ENCODE measurements at places on chromosomes 2 and 18.

GRCh38 chr2:222572264-222572721 lies 83.6 kb downstream of the FARSB start:
- no peak for DNase-seq

- no peak for DNase-seq
These were observed 487.2 kb downstream of the DCDC2C start for GRCh38 chr2:4190548-4190947.

- no peak for DNase-seq
These were observed 1629.0 kb upstream of the PIK3C3 start for GRCh38 chr18:40325988-40326387.

GRCh38 chr2:55431982-55432627 lies 12.4 kb upstream of the CCDC88A start:
- no peak for DNase-seq

GRCh38 chr2:96082211-96083063 lies 33.9 kb downstream of the ADRA2B start:
- no peak for DNase-seq

- DNase-seq, result no peak
These were observed 43.0 kb upstream of the EHBP1 start for GRCh38 chr2:62662554-62662953.

DNA sequence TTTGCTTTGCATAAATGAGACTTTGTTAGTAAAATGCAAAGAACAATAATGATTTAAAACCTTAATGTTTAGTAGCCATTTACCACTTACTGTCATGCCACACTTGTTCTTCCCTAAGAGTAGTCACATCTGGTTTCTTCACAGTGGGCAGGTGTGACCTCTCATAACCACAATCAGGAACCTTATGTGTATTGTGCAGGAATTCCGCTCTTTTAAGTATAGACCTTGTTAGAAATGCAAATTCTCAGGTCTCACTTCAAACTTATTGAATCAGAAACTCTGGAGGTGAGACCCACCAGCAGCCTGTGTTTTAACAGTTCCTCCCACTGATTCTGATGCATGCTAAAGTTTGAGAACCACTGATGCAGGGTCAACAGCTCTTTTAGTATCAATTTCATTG lies 518.8 kb upstream of the MEX3C start:
- no peak for DNase-seq

GRCh38 chr2:142037744-142038143 lies 93.1 kb downstream of the LRP1B start:
- DNase-seq, result no peak

DNA sequence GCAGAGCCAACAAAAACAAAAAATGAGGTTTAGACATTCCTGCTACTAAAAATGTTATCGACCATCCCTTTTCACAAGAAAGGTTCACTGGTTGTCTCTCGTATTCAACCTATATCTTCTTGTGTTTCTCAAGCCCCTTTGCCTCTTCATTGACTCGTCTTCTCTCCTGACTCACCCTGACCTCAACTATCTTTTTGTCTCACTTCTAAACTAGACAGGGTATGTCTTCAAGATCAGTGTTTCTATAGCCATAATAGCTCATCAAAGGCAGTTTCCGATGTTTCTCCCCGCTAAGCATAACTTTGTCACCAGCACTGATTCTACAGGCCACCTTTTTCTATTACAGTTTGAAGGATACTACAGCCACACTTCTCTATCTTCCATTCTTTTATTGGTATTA lies 178.4 kb downstream of the MEMO1 start:
- no peak for DNase-seq

- no peak for DNase-seq
These were observed 8.5 kb downstream of the ACOXL start for GRCh38 chr2:110740747-110741349.

DNA sequence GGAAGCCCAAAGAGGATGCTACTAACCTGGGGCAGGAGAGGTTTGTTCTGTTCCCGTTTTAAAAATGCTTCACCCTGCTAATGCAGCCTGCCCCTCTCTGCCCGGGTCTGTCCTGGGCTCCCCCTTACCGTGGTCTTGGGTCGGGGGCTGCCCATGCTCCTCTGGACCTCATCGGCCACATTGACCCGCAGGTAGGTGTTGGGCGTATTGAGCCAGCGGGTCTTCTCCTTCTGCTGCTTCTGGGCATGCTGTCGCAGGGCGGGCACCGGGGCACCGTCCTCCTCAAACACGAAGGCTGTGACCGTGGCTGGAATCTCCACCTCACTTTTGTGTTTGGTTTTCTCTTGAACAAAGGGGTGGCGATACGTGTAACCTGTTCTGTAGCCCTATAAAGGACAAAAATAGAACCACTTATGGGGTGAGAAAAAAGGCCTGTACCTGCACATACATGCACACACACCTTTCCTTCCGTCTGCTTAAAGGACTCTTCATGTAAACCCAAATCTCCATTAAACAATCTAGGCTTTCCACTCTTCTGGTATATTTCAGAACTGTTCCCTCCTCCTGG lies 89.3 kb downstream of the ADD2 start:
- no peak for DNase-seq

GRCh38 chr2:128439791-128440665 lies 121.4 kb upstream of the HS6ST1 start:
- no peak for DNase-seq

- no peak for DNase-seq
These were observed 92.6 kb downstream of the VAPA start for GRCh38 chr18:10006311-10006893.

- DNase-seq, result no peak
These were observed 33.5 kb downstream of the FBXO15 start for GRCh38 chr18:74114116-74114515.

- DNase-seq, result no peak
These were observed 418.0 kb upstream of the TNP1 start for GRCh38 chr2:217277646-217278398.

GRCh38 chr2:46298522-46299353 lies 1.5 kb downstream of the EPAS1 start:
- DNase-seq, result peak; percentile 47

DNA sequence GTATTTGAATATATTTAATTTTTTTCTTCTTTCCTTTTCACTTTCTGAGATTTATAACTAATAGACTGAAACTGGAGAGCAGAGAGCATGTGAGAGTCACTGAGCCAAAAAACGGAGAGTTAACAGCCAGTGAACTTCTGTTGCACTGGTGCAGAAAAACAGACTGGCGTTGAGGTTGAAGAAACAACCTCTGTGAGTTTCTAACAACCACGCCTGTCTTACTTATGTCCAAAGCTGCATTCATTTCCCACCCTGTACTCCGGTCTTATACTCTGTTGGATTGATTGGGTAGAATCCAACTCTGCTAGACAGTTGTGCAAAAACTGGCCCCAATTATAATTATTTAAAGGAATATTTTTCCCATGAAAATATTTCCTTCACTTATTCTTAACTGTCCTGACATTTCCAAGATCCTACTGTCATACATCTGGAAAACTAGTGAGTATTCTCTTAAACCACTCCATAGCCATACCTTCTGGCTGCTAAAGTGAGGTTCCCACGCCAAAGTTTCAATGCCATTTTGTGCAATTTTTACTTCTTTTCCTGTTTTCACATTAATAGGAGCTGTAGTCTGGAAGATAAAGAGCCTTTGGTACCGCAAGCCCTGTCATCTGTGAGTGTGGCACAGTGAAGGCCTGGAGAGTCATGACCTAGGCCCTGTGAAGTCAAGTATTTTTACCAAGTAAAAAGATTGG lies 9.4 kb downstream of the CYP1B1 start:
- DNase-seq, result no peak

- no peak for DNase-seq
These were observed 329.2 kb upstream of the FIGN start for GRCh38 chr2:164065038-164065437.

DNA sequence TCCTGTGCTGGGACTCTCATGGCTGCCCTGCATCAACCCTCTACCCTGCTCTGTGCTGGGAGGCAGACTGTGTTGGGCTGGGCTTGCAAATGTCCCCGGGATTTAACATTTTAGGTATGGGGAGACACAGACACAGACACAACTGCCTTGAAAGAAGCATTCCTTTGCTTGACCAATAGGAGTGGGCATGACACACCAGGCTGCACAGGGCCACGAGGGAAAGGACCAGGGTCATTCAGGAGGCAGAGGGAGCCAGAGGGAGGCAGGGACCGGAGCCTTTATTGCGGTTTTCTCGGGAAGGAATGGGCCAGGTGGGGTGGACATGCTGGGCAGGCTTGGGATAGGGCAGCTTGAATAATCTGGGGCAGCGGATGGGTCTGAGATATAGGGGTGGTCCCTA lies 238.7 kb upstream of the COPS8 start:
- no peak for DNase-seq

GRCh38 chr2:61631321-61631720 lies 93.2 kb upstream of the XPO1 start:
- no peak for DNase-seq

- no peak for DNase-seq
These were observed 176.3 kb downstream of the EIPR1 start for GRCh38 chr2:3201281-3201680.

DNA sequence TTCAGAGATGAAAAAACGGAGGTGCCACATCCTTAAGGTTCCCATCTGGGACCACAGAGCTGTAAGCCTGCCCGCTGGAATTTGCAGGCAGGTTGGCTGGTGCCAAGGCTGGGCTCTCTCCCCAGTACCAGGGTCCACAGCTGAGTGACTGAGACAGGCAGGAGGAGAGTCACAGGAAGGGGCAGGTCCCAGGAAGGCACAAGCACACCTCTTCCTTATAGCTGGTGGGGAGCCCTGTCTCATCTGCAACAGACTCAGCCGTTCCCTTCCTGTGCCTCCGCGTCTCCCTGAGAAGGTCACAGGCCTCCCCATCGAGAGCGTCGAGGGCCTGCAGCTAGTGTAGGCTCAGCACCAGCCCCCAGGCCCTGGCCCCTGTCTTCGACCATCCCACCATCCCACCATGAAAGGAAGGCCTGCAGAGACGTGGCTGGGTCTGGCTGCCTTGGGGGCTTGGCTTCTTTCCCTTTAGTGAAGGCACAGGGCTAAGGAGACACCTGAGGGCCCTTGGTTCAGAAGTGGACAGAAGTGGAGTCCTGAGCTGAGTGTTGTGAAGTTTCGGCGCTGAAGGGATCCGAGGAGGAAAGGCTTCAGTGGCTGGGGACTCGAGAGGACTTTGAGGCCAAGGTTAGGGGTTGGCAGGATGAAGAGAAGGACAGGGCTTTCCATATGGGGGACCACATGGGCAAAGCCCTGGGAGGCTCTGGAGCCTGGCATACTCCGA lies 26.8 kb downstream of the GLI2 start:
- no peak for DNase-seq

GRCh38 chr2:157508676-157509075 lies 64.8 kb upstream of the CYTIP start:
- DNase-seq, result no peak

DNA sequence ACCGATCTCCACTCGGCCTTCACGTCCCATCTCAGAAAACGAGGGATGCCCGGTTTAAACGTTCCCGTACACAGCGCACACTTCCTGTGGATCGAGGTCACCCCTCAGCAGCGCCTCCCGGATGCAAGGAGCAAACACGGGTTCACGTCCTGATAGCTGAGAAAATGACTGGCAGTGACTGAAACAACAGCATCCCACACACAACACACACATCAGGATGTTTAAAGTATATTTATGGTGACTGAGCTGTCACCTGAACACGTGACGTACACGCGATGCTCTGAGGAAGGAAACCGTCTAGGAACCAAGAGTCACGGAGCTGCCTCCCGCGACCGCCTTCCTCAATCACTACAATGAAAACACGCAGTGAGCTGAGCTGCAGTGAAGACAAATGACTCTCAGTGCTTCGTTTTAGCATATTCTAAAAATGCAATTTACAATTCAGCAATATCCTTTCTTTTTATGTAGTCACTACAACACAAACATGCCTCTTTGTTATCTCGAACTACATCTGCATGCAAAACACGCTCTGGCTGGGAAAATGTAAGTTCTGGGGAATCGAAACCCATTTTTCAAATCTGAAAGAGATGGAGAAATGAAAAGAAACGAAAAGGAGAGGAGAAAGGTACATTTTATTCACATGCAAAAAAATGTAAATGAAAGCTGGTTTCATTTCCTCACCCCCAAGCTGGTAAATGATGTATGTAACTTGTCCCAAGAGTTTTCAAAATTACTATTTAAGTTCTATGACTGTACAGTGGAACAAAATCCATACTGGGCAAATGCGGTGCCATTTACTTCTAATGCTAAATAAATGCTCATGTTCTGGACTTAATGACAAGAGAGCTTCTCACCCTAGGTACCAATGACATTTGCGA lies 19.8 kb downstream of the HDAC4 start:
- no peak for DNase-seq

GRCh38 chr2:46701152-46701551 lies 214.5 kb downstream of the MCFD2 start:
- DNase-seq, result no peak

- no peak for DNase-seq
These were observed 94.6 kb downstream of the CDC42EP3 start for GRCh38 chr2:37576831-37577230.

GRCh38 chr2:234534515-234534914 lies 37.6 kb upstream of the ARL4C start:
- DNase-seq, result no peak

DNA sequence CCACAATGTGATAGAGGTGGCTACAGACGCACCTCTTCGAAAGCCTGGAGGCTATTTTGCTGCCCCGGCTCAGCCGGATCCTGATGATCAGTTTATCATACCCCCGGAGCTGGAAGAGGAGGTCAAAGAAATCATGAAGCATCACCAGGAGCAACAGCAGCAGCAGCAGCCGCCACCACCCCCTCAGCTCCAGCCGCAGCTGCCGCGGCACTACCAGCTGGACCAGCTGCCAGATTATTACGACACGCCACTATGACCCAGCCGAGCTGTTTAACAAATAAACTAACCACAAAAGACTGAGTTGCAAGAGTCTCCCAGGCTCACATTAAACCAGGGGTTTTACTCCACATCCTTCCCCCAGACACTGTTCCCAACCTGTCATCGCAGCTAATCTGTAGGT lies 263.8 kb downstream of the PHLPP1 start:
- no peak for DNase-seq

GRCh38 chr2:184581391-184581790 lies 16.9 kb upstream of the ZNF804A start:
- DNase-seq, result no peak

DNA sequence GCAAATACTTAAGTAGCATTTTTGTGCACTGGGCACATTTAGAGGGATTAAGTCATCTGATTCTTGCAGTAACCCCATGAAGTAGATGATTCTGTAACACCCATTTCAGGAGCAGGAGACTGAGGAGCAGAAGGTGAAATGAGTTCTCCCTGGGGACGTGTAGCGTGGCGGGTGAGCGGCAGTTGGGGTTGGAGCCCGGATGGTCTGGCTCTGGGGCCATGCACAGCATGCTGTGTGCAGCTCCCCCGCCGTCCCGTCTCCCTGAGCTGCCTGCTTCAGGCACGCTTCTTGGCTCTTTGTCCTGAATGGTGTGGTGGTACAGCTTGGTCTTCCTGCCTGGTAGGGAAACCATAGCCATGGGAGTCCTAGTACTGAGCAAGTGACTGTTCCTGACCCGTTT lies 32.4 kb downstream of the INPP4A start:
- no peak for DNase-seq

- DNase-seq, result no peak
These were observed 117.2 kb downstream of the TCF4 start for GRCh38 chr18:55470826-55471225.

GRCh38 chr18:44876755-44877154 lies 196.1 kb downstream of the SETBP1 start:
- DNase-seq, result no peak

Measured in GM19239 (cell line).